ENCODE measurements at places on chromosomes 3 and 15. TPM values are rescaled to one million over a fixed set of nuclear protein-coding genes. Genes with fewer than 3 reads are reported as not detected.

DNA sequence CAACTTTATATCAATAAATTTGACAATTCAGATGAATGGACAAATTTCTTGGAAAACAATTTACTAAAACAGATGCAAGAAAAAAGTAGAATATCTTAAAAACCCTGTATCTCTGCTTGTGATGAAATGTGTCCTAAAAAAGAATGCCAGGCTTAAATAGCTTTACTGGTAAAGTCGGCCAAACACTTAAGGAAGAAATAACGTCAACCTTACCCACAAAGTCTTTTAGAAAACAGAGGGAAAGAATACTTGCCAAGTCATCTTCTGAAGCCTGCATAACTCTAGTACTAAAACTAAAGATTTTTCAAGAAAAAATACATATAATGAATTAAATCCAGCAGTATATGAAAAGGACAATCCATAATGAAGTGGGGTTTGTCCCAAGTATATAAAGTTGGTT, 111.1 kb downstream of the RASA2 start:
- DNase-seq, result no peak
- H3K4me1 ChIP-seq, result no peaks in the 10 kb centered on the region
- no peak overlapping the region for H3K4me3 ChIP-seq
- peaks cover 36% of the 10 kb centered on the region for H3K36me3 ChIP-seq
- H3K27ac ChIP-seq, result no peak overlapping the region

DNA sequence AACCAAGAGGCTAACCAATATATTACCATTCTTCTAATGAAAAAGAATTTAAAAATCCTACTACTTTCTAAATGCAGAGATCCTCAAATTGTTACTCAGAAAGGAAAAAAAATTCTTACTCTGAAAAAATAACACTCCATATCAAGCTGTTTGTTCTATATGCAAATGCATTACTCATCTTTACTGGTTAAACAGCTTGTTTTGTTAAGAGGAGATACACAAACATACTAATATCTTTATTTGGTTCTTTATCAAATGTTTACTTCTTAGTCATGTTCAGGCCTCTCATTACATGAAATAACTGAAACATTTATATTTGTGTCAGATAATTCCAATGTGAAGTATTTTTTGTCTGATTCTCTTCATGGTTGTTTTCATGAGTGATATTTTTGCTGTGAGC, 146.8 kb downstream of the PCCB start:
- DNase-seq, result no peak
- no peaks in the 10 kb centered on the region for H3K27me3 ChIP-seq
- H3K36me3 ChIP-seq, result peaks cover 6% of the 10 kb centered on the region
- H3K4me3 ChIP-seq, result no peak overlapping the region

DNA sequence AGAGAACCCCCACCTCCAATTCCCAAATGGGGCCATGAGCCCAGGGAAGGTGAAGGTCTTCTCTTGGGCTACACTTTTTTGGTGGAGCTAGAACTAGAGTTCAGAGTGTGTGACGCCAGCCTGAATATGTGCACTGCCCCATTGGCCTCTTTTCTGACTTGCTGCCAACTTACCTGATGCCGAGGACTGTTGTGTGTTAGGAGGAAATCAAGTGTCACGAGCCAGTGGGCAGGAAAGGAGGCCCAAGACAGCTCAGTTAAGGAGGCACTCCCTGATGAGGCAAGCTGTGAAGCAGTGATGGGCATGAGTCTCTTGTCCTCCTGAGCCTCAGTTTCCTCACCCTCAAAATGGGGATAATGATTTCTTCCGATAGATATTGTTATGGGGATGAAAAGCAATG, 107.8 kb downstream of the ANP32A start:
- H3K36me3 ChIP-seq, result peaks cover 9% of the 10 kb centered on the region
- no peak for DNase-seq
- no peak overlapping the region for H3K4me3 ChIP-seq
- no peaks in the 10 kb centered on the region for H3K27me3 ChIP-seq
- no peak overlapping the region for H3K27ac ChIP-seq

Gene ZBTB47
- total RNA-seq, result 20.0 TPM

Gene RARRES1
- 65.8 TPM for total RNA-seq

DNA sequence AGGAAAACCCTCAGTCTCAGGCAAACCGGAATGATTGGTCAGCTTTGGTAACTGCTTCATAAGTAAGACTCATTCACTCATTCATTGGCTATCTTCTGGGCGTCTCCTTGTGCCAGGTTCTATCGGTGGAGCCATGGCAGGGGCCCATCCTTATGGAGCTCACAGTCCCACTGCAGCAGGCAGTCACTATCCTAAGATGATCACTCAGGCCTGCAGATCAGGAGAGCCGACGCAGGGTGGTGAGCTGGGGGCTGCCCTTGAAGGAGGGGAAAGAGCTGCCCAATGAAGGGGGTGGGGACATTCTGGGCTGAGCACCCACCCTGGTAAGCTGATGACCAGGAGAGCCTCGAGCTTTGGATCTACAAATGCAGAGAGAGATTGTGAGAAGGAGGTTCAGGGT, 20.5 kb upstream of the FGD5 start:
- H3K27me3 ChIP-seq, result no peaks in the 10 kb centered on the region
- H3K27ac ChIP-seq, result no peak overlapping the region
- peaks cover 25% of the 10 kb centered on the region for H3K4me1 ChIP-seq
- no peaks in the 10 kb centered on the region for H3K36me3 ChIP-seq

- H3K27ac ChIP-seq, result peak overlapping the region; percentile 41
- H3K4me3 ChIP-seq, result no peak overlapping the region
- H3K4me1 ChIP-seq, result peaks cover 4% of the 10 kb centered on the region
- no peaks in the 10 kb centered on the region for H3K27me3 ChIP-seq
These were observed 100.0 kb downstream of the PCCB start for GRCh38 chr3:136350132-136350531.
